ENCODE measurements at places on chromosomes 4 and X.

DNA sequence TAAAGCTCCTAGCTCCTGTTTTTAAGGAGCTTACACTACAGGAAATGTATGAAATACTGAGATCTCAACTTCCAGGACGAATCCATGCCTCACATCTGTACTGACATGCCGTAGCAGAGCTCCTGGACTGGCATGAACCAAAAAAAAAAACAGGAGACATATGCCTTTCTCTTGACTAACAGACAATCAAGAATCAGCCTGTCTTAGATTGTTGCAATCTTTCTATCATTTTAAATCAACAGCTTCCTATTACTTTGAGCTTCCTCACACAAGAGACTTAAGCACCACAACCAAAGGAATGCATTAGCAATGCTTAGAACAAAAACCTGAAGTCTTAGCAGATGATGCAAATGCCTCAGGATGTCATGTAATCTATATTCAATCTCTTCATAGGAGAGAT, 34.7 kb upstream of the AREG start:
- no peak for DNase-seq

- DNase-seq = no peak
Measured at GRCh38 chrX:46407753-46408130, 137.5 kb downstream of the ZNF674 start.

- no peak for DNase-seq
Measured at GRCh38 chr4:36761607-36762006, 480.2 kb downstream of the DTHD1 start.

DNA sequence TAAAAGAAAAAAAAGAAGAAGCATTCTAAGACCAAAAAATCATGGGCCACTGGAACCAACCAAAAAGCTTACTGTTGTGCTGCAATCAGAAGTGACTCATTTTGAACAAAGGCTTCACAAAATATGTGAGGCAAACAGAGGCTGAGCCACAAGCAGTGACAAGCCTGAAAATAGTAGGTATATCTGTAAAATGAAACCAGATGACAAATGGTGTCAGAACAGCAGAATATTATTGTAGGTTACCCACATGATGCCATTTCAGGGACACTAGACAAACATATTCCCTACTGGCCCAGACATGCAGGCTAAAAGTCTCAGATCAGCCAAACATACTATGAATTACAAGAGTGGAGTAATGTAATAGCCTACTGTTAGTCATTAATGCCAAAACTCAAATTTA, 1301.8 kb upstream of the DIAPH2 start:
- no peak for DNase-seq

DNA sequence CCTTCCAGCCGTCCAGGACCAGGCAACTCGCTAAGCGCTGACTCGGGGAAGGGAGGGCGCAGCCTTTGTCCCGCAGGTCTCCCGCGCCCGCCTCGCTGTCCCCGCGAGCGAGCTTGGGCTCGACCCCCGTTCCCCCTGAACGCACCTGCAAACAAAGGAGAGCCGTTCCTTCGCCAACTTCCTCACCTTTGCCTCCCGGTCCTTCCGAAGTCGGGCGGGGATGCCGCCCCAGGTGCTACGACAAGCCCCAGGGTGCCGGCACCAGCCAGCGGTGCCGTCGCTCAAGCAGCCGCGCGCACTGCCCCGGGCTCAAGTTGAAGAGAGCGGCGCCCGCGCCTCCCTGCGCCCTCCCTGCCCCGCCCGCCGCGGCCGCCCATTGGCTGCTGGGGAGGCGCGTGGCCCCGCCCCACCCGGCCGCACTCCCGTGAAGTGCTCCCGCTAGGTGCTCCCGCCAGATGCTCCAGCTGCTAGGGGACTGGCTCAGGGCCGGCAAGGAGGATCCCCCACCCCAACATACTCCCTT, 107.1 kb downstream of the NSUN7 start:
- DNase-seq = no peak
